ENCODE measurements at places on chromosomes 11 and 22.

DNA sequence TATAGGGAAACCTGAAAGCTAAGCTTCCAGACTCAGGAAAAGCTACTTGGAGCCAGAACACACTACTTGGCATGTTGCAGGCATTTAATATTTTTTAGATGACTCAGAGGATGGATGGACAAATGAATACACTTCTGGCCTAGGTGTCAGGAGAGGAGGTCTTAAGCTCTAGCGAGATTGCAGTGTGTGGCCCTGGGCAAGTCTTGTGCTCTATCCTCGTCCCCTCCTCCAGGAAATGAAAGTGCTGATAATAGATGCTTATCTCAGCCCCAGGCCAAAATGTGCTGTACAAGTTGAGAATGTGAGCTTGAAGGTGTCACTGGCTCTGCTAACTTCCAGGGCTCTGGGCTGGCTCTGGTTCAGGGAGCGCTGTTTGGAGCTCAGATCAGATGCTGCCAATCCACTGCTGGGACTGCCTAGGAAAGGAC is 136.3 kb downstream of the PKNOX2 start:
- no peak for DNase-seq

GRCh38 chr11:118142809-118143208 is 9.8 kb downstream of the SCN4B start:
- peak; percentile 6 for DNase-seq

GRCh38 chr11:90113541-90113940 is 20.9 kb upstream of the NAALAD2 start:
- DNase-seq: no peak

DNA sequence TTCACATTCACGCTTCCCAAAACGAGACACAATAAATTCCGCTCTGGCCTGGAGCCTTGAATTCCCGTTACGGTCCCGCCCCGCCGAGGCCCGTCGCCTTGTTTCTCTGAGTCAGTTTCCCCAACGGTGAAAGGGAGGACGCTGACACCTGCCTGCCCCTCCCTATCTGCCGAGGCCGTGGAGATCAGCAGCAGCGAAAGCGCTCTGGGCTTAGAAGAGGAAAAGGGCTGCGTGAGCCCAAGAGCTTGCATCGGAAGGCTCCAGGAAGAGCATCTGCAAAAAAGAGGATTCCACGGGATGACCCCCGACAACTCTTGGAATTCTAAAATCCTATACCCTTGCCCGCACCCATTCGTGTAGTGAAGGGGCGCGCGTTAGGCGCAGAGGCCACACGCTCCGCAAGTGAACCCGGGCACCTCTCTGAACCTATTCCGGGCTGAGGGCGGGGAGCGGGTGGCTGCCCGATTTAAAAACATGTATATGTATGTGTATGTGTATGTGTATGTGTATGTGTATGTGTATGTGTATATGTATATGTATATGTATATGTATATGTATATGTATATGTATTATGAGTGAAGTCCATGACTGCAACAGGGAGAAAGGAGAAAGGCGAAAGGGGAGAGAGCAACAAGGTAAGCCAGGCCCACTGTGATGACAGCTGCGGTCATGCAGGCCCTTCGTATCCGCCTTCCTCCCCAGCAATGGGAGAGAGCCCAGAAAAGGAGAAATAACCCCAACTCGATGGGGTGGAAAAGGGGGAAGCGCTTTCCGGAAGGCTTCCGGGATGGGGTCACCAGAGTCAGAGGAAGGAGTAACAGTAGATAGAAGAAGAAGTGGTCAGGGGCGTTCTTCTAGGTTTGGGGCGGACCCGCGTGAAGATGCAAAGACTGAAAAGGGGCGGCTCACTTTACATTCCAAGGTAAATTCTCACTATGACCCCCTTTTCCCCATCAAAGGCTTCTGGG is 948 bp upstream of the MRTFA start:
- DNase-seq: peak; percentile 42
